ENCODE measurements at places on chromosomes 12 and 14. TPM values are rescaled to one million over a fixed set of nuclear protein-coding genes. Genes with fewer than 3 reads are reported as not detected.

The ZNF26 gene
- total RNA-seq, result 15.9 TPM

- no peak for DNase-seq
Measured at GRCh38 chr12:28024231-28024995, 51.9 kb upstream of the PTHLH start.

DNA sequence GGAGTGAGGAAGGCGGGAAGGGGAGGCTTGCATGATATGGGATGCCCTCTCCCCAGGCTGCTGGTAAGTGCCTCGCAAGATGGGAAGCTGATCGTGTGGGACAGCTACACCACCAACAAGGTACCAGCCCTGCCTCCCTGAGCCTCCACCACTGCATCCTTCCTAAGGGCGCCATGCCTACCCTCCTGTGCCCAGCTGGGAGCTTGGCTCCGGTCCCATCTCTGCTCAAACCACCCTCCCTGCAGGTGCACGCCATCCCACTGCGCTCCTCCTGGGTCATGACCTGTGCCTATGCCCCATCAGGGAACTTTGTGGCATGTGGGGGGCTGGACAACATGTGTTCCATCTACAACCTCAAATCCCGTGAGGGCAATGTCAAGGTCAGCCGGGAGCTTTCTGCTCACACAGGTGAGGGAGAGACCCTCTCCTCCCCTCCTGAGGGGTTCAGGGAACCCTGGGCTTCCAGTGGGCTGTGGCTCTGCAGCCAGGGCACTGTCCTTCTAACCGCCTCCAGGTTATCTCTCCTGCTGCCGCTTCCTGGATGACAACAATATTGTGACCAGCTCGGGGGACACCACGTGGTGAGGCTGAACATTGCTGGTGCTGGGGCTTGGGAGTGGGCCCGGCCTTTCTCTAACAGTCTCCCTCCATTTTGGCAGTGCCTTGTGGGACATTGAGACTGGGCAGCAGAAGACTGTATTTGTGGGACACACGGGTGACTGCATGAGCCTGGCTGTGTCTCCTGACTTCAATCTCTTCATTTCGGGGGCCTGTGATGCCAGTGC is 2.6 kb downstream of the GNB3 start:
- DNase-seq, result no peak

DNA sequence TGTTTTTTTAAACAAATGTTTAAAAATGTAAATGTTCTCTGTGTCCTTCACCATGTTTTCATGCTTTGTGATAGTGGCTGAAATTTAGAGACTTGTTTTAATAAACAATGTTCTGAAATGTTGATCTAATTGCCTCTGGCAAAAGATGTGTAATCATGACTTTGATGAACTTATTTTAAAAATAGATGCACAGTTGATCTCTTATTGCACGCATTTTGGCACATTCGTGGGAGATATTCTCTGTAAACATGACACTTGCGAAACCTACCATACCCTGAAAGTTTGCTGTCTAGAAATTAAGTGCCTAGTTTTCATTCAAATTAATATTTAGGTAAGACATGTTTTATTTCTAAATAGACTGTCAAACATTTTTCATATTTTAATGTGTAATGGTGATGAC is 119.7 kb upstream of the DNM1L start:
- DNase-seq, result no peak

- no peak for DNase-seq
Measured at GRCh38 chr12:16258963-16259362, 18.5 kb downstream of the SLC15A5 start.

DNA sequence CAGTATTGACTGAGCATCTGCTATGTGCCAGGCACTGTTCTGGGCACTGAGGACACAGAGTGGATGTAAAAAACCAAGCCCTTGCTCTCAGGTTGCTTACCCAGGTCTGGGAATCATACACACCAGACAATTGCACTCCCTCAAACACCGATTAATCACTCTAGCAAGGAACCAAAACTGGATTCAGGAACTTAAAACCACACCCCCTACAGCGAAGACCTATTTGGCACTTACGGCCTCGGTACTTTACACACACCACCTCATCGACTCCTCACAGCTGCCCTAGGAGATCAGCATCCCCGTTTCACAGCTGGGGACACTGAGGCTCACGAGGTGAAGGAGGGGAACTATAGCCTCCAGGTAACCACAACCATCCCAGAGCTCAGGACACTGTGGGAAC is 1.6 kb downstream of the GLTP start:
- no peak for DNase-seq

- no peak for DNase-seq
Measured at GRCh38 chr12:1716911-1717310, 26.0 kb downstream of the ADIPOR2 start.

The RIMBP2 gene
- 20.5 TPM for total RNA-seq

GRCh38 chr14:54804538-54805041 is 98.0 kb downstream of the GCH1 start:
- no peak for DNase-seq

DNA sequence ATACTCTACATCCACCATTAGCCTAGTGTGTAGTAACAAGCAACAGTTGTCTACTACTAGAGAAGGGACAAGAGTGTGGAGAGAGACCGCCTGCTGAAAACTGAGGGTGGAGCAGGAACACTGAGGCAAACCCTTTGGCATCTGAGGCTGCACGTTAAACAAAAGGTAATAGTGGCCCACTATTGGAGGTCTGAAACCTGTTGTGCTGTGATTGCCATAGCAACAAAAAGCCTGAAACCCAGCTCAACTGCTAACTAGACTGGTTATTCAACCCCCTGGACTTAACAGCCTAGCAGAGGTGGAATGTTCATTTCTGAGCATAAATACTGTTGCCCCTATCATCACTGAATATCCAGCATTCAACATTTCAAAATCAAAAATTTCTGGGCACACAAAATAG is 43.0 kb downstream of the PPP4R4 start:
- no peak for DNase-seq

- no peak for DNase-seq
Measured at GRCh38 chr12:1488908-1489381, 105.4 kb downstream of the FBXL14 start.

DNA sequence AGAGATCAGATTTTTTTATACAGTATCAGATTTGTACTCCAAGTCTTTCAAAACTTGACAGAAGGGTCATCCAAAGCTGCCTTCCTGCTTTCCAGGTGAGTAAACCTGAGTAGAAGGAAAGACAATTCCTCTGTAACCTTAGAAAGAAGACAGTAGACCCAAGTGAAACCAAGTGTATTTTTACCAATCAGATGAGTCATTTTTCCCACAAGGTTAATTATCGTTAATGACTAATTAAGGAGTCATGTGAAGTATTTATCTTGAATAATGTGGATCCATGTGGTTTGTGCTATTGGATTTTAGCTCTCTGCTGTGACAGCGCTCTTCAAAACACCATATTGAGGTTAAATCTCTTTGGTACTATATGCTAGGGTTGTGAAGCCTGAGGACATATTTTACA is 74.0 kb upstream of the PELI2 start:
- no peak for DNase-seq

GRCh38 chr12:43655586-43655985 is 103.0 kb downstream of the PUS7L start:
- no peak for DNase-seq

Data from glutamatergic neuron (in vitro differentiated cells).